ENCODE measurements at places on chromosomes 6 and 20.

DNA sequence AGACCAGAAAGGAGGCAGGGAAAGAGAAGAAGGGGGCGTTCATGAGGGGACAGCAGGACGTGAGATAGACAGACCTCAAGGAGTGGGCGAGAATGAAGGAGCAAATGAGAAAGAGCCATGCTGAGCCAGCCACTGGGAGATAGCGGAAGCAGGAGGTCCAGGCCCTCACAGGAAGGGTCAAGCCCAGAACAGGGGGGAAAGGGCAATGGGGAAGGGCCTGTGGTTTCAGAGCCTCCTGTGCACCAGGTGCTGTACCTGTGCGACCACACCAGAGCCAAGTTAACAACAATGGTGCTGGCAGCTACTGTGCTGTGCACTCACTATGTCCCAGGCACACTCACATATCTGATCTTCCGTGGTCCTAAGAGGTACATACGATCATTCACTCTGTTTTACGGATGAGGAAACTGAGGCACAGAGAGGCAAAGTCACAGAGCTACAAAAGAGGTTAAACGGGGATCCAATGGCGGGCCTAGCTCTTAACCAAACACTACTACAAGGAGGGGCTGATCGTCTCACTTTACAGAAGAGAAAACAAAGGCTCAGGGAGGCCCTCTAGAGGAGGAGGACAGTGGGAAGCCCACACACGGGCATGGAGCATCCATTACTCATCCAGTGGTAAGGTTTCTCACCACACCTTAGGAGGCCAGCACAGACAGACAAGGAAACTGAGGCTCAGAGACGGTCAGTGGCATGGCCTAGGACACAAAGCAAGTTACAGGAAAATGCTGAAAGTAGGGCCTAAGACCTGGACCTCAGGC lies 129.1 kb downstream of the PREX1 start:
- no peak for DNase-seq

- DNase-seq, result no peak
These were observed 7.0 kb downstream of the IL22RA2 start for GRCh38 chr6:137166247-137167098.

DNA sequence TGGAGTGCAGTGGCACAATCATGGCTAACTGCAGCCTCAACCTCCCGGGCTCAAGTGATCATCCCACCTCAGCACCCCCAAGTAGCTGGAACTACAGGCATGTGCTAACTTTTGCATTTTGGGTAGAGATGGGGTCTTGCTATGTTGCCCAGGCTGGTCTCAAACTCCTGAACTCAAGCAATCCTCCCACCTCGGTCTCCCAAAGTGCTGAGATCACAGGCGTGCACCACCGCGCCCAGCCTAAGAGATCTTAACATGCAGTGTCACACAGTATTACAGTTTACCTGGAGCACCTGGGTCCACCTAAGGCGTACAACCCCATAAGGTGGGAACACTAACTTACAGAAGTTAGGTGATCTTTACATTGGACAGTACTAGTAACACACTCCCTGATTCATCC lies 29.5 kb downstream of the TMEM242 start:
- DNase-seq, result no peak

- DNase-seq, result no peak
These were observed 8.9 kb downstream of the REV3L start for GRCh38 chr6:111474106-111474505.

GRCh38 chr6:98827295-98828159 lies 6.8 kb upstream of the POU3F2 start:
- DNase-seq, result no peak

DNA sequence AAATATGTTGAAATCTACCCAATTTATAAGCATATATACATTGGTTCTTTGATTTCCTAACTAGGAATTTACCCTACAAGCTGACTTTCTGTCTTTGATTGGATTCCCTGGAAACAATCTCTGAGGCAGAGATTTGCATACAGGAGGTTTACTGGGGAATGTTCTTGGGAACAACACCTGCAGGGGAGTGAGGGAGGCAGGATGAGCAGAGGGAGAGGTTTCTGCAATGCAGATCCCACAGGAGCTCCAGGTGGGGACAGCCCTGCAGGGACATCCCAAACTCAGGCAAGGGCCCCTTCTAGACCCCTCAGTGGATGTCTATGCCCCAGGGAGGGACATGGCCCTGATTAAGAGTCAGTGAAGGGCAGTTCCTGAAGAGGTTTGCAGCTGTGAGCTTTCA lies 95.2 kb upstream of the CCDC167 start:
- no peak for DNase-seq

- DNase-seq, result no peak
These were observed 80.5 kb upstream of the IFNGR1 start for GRCh38 chr6:137299681-137300080.

- no peak for DNase-seq
These were observed 58.7 kb downstream of the PDSS2 start for GRCh38 chr6:107400616-107401147.

DNA sequence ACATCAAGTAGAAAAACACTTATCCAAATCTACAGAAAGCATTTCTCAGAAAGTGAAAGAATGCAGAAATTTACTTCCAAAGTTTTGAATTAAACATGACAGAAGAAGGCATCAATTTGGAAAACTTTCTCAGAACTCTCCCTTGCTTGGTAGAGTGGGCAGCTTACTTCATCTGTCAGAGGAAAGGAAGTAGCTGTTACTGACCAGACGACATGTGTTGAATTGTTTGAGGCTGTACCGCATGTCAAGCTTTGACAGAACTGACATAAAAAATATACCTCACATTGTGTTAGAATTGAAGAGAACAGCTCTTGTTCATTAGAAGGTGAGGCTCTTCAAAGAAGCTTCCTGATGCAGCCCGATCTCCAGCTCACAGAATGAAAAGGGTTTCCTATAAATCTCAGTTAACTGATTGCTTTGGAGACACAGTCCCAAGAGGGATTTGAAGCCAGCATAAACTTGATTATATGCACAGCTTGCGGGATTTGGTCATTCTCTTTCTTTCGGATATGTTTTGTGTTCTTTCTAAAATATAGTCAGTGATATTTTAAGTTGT lies 190.7 kb downstream of the PLCB1 start:
- no peak for DNase-seq

GRCh38 chr6:113732384-113732966 lies 124.7 kb upstream of the MARCKS start:
- DNase-seq, result no peak

DNA sequence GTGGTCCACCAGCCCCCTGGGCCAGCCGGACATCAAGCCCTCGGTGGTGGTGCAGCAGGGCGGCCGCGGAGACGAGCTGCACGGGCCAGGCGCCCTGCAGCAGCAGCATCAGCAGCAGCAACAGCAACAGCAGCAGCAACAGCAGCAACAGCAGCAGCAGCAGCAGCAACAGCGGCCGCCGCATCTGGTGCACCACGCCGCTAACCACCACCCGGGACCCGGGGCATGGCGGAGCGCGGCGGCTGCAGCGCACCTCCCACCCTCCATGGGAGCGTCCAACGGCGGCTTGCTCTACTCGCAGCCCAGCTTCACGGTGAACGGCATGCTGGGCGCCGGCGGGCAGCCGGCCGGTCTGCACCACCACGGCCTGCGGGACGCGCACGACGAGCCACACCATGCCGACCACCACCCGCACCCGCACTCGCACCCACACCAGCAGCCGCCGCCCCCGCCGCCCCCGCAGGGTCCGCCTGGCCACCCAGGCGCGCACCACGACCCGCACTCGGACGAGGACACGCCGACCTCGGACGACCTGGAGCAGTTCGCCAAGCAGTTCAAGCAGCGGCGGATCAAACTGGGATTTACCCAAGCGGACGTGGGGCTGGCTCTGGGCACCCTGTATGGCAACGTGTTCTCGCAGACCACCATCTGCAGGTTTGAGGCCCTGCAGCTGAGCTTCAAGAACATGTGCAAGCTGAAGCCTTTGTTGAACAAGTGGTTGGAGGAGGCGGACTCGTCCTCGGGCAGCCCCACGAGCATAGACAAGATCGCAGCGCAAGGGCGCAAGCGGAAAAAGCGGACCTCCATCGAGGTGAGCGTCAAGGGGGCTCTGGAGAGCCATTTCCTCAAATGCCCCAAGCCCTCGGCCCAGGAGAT lies 1.0 kb downstream of the POU3F2 start:
- no peak for DNase-seq

- DNase-seq, result no peak
These were observed 8.0 kb downstream of the BTN2A1 start for GRCh38 chr6:26465776-26466175.

DNA sequence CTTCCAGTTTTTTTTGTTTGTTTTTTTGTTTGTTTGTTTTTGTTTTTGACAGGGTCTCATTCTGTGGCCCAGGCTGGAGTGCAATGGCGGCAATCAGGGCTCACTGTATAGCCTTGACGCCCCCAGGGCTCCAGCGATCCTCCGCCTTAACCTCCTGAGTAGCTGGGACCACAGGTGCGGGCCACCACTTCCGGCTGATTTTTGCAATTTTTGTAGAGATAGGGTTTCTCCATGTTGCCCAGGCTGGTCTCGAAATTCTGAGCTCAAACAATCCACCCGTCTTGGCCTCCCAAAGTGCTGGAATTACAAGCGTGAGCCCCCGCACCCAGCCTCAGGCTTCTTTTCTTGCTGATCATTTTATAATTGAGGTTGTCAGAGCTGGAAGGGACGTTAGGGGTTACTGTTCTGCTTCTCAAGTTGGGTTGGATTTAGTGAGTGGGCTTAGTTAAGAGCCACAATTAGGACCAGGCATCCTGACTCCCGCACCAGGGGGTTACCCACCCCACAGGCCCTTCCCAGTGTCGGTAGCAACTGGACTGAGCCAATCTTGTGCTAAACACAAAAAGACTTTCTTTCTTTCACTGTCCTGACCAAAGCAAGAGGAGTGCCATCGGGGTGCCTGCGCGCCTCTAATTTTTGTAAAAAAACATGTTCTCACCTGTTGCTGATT lies 13.1 kb upstream of the ZSCAN9 start:
- no peak for DNase-seq

- DNase-seq, result no peak
These were observed 71.2 kb upstream of the NAA20 start for GRCh38 chr20:19945732-19946670.

GRCh38 chr6:36979347-36979742 lies 6.7 kb downstream of the MTCH1 start:
- no peak for DNase-seq
